NT2/D1 (cell line): ENCODE measurements at places on chromosomes 5 and 9.
A peak's percentile ranks its signal among the peaks of the same experiment; 100 is the strongest.

DNA sequence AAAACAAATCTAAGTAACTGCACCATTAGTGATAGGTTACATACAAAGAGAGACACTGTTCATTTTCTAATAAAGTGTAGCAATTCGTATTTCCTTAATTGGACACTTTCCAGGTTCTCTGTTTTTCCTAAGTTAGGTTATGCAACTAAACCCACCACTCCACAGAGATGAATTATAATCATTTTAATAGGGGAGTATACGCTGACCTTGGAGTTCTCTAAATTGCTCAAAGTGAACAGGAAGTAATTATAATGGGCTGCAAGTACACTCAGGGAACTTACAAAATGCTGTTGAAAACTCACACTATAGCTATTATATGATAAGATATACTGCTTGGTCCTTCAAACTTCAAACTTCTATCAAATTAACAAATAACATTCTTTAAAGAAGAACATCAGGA is 18.2 kb upstream of the ADCY2 start:
- no peak for DNase-seq

GRCh38 chr5:37844009-37844408 is 4.2 kb upstream of the GDNF start:
- DNase-seq = no peak

DNA sequence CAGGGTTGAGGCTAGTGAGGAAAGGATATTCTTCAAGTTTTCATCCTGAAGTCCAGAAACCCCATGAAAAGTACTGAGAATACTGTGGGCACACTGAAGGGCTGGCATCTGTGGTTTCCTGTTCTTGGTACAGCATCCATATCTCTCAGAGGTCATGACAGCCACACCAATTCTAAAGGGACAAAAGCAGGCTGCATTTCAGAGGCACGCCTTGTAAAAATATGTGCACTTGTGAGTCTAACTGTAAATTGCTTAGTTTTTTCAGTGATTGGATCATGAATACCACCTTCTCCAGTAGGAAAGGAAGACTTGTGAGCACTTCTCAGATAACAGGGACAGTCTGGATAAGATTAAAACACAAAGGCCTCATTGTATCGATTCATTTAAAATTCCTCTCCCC is 230.9 kb downstream of the NTRK2 start:
- no peak for DNase-seq

- no peak for DNase-seq
Measured at GRCh38 chr5:77066823-77067442, 20.2 kb downstream of the ZBED3 start.

DNA sequence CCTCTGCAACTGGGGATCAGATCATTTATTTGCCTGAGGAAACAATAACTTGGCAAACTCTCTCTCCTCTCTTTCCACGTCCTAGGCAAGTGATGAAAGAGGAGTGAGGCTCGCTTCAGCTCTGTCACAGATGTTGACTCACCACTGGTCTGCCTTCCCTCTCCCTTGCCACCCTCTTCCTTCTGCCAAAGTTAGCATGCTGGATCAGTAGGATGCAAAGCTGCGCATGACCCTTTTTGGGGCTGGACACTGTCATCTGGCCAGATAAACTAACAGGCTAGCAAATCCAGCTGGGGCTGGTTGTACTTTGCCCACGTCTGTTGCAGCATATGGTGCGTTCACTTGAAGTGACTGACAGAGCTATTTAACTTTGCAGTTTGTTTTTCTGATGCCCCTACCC is 36.2 kb upstream of the SMARCA2 start:
- DNase-seq = no peak

- no peak for DNase-seq
Measured at GRCh38 chr5:92917044-92917443, 664.0 kb downstream of the NR2F1-AS1 start.

- DNase-seq = no peak
Measured at GRCh38 chr5:111461934-111462333, 50.4 kb downstream of the STARD4 start.

GRCh38 chr5:21623831-21624230 is 1229.3 kb downstream of the CDH12 start:
- no peak for DNase-seq

- no peak for DNase-seq
Measured at GRCh38 chr9:120263836-120264235, 316.1 kb downstream of the CDK5RAP2 start.

- DNase-seq = no peak
Measured at GRCh38 chr9:110922145-110922544, 116.1 kb downstream of the LPAR1 start.

DNA sequence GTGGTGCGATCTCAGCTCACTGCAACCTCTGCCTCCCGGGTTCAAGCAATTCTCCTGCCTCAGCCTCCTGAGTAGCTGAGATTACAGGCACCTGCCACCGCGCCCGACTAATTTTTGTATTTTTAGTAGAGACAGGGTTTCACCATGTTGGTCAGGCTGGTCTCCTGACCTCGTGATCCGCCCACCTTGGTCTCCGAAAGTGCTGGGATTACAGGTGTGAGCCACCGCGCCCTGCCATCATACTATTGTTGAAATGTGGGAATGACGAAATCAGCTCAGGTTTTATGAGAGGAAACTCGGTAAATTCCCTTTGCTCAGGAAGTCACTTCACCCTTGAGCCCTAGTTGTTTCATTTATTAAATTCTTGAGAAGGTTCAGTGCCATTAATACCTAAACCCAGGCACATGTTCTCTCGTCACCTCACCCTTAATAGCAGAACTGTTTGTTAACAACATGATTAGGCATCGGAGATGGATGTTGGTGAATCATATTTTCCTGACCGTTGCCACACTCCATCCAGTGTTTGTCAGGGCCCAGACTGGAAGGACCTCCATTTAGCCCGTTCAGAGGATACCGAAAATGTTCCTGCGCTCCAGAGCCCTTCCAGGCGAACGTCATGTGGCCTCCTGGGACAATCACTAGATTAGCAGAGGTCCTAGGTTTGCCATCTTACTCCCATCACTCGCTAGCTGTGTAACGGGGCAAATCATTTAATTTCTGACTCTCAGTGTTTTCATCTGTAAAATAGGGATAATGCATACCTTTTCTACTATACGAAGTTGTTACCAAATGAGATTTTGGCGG is 20.0 kb upstream of the CREBRF start:
- no peak for DNase-seq

DNA sequence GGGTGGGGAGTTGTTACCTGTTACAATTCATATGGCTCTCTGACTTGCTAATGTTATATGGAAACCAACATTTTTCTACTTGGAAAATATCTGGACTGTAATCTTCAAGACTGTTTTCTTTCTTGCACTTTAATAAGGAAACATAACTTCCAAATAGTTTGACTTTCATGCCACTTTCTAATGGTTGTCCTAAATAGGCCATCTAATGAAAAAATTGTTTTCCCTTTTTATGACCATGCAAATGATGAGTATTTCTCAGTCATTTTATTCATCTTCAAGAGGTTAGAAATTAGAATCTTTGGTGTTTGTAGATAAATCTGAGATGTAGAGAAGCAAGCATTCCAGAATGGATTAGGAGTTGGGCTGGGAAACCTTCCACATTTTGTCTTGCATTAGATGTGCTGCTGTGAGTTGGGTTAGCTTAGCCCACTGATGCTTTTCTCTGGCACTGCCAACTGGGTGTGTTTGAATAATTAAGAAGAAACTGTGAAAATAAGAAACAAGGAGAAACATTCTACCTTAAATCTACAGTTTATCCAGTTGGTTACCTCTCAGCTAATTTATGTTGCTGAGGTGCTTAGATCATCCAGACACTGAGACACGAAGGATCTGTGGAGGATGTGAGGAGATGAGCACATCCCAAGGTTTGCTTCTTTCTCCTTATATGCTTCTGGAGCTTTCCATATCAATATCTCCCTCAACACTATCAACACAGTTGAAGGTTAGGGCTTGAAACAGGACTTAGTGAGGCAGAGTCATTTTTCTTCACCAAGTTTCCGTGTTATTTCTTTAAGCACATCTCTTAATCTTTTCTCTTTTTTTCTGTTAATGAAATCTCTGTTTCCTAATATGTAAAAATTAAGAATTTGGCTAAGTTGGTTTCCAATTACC is 2.7 kb downstream of the RASGRF2 start:
- DNase-seq = no peak

GRCh38 chr5:80894083-80894482 is 66.1 kb upstream of the RASGRF2 start:
- no peak for DNase-seq

GRCh38 chr5:123518111-123518510 is 6.1 kb downstream of the CSNK1G3 start:
- no peak for DNase-seq

GRCh38 chr9:25964239-25964638 is 286.0 kb upstream of the TUSC1 start:
- peak; percentile 72 for DNase-seq

DNA sequence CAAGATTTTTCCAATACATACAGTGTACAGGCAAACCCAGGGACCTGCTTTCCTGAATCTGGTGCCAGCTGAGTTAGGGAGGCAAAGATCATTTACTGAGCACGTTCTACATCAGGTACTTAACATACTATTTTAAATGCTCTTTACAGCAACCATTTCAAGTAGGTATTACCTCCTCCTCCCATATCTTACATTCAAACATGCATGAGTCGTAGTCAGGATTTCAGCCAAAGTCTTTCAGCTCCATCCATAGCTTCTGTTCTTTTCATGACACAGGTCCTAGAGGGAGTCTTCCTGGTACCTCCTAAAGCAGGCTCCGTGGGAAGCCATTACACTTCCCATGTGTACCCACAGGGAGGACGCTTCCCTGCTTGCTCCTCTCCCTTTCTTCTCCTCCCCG is 11.7 kb downstream of the KCNV2 start:
- DNase-seq = no peak

DNA sequence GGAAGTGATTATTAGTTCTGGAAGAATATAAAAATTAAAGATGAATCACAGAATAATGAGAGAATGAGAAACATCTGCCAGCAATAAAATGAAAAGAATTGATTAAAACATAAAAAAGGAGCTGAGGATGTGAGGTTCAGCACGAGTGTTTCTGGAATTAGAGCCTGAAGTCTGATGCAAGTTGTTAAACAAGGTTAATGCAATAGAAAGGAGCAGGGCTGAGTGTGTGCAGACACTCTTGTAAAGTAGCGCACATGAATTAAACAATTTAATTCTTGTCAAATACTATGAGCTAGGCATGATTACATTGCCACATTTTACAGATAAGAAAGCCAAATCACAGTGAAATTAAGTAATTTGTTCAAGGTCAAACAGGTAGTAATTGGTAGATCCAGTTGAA is 384.2 kb downstream of the TAF11L14 start:
- DNase-seq = no peak

DNA sequence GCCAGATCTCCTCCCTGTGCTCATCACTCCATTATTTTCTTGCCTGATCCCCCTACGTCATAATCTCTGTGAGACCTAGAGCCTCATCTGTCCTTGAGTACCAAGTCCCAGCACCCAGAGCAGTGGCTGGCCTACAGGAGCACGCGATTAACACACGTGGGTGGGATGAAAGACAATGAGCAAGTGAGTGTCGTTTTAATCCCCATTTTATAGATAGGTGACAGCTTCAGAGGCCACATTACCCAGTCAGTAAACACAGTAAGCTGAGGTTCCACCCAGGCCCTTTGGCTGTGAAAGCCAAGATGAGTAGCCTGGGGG is 17.3 kb downstream of the TRUB2 start:
- DNase-seq = no peak

GRCh38 chr9:91126761-91127445 is 234.8 kb downstream of the AUH start:
- DNase-seq = no peak

GRCh38 chr5:10253390-10253789 is 3.3 kb downstream of the CCT5 start:
- DNase-seq = no peak

GRCh38 chr5:93294199-93294598 is 286.8 kb downstream of the NR2F1-AS1 start:
- DNase-seq = no peak

- no peak for DNase-seq
Measured at GRCh38 chr5:124341066-124341858, 405.2 kb downstream of the ZNF608 start.

DNA sequence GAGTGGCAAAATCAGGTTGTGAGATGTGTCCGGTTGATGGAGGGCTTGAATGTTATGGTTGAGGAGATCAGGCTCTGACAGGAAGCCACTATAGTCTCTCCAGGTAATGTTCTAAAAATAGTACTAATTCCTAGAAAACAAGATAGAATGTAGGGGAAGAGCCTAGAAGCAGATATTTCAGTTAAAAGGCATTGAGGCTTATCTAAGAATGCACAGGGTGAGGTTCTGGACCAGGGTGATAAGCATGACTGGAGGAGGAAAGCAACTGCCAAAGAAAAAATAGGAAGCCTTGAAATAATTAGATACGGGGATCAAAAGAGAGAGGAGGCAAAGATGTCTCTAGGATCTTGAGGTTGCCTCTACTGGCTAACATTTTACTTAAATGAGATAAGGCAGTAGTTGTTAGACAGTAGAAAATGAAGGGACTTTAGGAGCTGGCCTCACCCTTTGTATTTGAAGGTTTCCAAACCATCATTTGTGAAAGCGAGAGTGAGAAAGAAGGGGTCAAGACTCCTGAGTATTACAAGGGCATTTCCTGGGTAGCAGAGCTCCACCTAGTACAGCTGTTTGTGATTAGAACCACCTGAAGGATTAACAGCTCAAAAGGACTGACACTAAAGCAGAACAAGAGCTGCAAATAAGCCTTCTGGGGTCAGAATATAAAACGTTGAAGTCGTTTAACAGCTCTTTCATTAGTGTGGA is 15.4 kb upstream of the ARL15 start:
- no peak for DNase-seq

DNA sequence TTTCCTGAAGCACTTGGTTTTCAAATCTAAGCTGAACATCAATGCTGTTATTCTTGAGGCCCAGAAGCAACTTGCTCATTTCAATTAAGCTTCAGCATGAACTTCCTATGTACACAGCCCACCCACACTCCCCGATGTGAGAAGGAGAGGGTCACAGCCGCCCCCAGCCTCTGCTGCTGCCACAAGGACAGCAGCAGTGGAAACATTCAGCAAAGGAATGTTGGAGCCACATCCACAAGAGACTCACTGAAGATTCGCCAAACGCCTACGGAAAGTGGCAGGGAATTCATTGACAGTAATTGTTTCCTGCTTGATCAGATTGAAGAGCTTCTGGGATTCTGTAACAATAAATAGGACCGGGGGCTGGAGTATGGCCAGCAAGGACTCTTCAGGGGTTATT is 2.9 kb downstream of the TGFBI start:
- no peak for DNase-seq
